ENCODE measurements at places on chromosomes 16 and 17.

- DNase-seq: no peak
Observed at GRCh38 chr17:79152110-79152509, 77.5 kb downstream of the ENGASE start.

DNA sequence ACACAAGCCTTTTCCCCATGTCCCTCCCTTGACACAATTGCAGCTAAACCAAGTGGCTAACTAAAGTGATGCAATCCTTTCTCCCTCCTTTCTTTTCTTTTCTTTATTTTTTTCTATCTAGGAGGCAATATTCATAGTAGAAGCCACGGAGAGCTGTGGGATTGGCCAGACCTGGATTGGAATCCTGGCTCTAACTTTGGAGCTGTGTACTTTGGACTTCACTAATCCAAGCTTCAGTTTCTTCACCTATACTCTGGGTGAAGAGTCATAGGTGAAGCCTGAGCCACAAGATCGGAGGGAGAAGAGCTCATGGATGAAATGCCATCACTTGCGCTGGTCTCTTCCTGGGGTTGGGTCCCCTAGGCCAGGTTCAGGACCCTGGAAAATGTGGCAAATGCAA is 177.2 kb downstream of the IRX5 start:
- DNase-seq: no peak

DNA sequence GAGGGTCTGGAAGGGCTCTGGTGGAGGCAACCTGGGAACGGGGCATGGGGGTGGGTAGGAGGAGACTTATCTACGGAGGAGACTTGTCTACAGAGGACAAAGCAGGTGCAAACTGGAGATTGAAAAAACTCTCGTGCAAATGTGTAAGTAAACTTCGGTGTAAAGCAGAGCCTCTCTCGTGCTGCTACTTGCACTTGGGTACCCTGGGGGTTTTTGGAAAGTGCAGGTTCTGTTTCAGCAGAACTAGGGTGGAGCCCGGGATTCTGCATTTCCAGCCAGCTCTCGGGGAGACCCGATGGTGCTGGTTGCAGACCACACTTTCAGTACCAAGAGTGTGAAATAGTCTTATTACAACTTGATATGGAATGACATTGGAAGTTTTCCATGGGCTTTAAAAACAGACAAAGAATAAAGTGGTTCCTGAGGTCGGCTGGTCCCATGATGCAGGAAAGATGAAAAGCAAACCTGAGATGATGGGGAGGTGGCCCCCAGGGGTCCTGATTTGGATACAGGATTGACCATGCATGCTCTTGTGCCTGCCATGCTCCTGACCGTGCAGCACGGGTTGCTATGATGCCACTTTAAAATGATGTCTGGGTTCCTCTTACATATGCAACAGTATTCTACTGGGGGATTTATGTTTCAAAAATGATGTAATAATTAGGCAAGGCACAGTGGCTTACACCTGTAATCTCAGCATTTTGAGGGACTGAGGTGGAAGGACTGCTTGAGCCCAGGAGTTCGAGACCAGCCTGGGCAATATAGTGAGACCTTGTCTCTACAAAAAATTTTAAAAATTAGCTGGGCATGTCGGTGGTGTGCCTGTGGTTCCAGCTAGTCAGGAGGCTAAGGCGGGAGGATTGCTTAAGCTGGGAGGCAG is 69.3 kb downstream of the IRF8 start:
- DNase-seq: no peak

- DNase-seq: no peak
Observed at GRCh38 chr16:56470232-56470631, 18.9 kb downstream of the OGFOD1 start.

DNA sequence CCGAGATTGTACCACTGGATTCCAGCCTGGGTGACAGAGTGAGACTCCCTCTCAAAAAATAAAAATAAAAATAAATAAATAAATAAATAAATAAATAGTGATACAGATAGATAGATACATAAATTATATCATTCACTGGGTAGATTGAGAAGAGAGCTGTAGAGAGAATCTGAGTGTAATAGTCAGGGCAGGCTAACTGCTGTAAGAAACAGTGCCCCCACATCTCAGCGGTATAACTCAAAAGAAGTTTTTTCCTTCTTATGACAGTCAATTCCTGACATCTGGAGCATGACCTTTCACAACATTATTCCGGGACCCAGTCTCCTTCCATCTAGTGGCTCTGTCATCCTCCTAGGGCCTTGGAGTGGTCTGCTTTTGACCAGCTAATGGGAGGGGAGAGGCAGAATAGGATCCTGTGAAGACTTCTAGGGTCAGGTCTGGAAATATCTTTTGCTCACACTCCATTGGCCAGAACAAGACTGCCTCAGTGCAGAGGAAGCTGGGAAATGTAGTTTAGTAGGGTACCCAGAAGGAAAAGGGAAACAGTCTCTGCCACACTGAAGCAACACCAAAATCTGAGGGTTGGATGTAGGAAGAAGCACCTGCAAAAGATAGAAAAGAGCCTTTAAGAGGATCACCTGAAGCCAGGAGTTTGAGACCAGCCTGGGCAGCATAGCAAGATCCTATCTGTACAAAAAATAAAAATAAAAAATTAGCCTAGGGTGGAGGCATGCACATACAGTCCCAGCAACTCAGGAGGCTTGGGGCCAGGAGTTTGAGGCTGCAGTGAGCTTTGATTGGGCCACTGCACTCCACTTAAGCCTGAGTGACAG is 3.0 kb upstream of the QPRT start:
- DNase-seq: peak; percentile 50

DNA sequence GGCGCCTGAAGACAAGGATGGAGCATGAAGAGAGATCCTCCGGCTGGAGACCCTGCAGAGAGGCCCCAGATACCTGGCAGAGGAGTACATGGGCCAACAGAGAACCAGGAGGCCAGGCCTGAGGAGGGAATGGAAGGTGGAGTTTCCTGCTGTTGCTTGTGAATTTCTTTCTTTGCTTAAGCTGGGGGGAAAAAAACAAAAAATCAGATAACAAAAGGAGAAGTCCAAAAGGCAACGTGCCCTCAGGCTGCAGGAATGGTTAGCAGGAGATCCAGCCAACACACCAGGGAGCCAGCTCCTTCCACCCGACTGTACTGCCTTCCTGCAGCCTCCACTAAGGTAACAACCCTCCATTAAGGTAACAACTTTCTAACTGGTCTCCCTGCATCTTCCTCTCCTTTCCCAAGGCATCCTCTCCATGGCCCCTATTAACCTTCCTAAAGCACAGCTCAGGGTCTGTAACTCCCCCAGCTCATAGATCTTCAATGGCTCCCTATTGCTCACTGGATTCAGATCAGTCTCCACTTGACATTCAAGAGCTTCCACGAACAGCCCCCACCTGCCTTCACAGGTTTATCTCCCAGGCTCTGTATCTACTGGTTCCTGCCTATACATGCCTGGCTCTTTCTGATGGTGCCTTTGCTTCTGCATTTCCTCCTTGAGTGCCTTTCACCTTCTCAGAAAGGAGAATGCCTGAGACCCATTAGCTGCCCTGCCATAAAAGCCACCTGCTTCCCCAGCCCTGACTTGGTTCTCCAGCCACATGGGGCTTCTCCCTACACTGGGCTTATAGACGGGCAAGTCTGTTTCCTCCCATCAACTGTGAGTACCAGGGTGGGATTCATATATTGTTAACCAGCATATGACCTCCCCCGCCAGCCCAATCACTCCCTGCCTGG is 725 bp upstream of the ARL5C start:
- DNase-seq: no peak

GRCh38 chr17:72119873-72120641 is 763 bp upstream of the SOX9 start:
- DNase-seq: peak; percentile 66

GRCh38 chr17:59345476-59345875 is 14.0 kb downstream of the YPEL2 start:
- DNase-seq: no peak

- DNase-seq: no peak
Observed at GRCh38 chr17:28244446-28244845, 74.6 kb upstream of the TMEM97 start.

GRCh38 chr17:31645351-31645750 is 213.7 kb downstream of the COPRS start:
- no peak for DNase-seq

GRCh38 chr16:89093602-89094251 is at the start of gene ACSF3:
Gene ACSF3 (plus strand): TSS chr16:89093852. CDS start chr16:89100682, 6,830 bp downstream.
- DNase-seq: peak; percentile 48

GRCh38 chr17:9350080-9350479 is 225.5 kb downstream of the STX8 start:
- DNase-seq: no peak

GRCh38 chr16:75272097-75272551 is 20.7 kb upstream of the BCAR1 start:
- DNase-seq: no peak

DNA sequence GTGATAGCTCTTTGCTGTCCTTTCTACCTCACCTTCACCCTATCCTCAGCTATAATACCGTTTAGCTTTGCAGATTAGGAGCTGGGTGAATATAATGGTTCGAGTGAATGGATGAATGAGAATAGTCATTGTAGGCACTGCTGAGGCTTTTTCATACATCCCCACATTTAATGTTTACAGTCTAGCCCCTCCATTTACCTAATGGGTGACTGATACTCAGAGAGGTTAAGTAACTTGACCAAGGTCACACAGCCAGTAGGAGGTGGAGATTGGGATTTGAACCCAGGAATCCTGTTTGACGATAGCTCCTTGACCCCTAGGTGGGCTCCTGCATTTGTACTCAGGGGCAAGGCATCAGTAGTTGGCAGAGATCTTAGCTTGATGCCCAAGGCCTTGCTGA is 195.6 kb downstream of the CCDC182 start:
- DNase-seq: no peak

DNA sequence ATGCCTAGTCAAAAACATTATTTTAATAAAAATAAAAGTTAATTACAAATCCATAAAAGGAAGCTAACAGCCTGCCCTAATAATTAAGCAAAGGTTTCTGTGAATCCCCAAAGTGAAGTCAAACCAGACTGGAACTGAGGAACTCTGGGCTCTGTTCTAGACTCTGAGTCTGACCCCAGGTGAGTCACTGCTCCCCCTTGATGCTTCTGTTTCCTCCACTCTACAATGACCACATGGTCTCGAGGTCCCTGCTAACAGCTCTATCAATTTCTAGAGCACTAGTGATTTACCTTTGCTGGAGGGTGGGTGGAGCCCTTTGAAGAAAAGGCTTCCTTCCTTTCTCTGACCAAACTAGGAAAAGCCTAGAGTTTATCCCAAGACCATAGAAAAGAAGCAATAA is 32.4 kb downstream of the XPO6 start:
- DNase-seq: no peak

GRCh38 chr17:68759002-68759342 is 157.8 kb upstream of the FAM20A start:
- no peak for DNase-seq

- DNase-seq: no peak
Observed at GRCh38 chr16:87570938-87571867, 31.1 kb upstream of the JPH3 start.

DNA sequence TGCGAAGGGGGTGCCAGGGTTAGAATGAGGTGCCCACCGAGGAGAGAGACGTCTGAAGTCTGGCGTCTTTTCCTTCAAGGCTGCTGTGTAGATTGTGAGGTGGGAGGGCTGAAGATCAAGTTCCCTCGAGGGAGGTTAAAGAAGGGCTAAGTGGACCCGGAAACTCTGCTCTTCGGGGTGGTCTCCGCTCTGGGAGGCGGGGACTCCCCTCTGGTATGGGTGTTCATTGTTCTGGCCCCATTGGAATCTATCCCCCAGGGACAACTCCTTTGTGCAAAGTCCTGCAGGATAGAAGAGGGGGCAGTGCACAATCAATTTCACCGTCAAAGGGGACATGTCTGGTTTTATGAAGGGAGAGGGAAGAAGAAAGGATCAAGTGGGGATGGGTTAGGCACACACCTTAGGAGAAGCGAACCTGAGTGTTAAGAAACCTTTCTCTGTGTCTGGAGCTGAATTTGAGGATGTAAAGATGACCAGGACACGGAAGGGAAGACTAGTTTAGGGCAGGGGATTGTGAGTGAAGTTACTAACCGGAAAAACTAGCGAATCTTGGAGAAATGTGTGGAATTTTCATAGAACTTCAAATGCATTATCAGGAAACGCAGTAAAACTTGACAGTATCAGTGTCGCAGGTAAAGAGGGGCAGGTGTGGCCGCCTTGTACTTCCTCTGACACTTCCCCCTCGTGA is 809 bp upstream of the RAB34 start:
- DNase-seq: no peak

DNA sequence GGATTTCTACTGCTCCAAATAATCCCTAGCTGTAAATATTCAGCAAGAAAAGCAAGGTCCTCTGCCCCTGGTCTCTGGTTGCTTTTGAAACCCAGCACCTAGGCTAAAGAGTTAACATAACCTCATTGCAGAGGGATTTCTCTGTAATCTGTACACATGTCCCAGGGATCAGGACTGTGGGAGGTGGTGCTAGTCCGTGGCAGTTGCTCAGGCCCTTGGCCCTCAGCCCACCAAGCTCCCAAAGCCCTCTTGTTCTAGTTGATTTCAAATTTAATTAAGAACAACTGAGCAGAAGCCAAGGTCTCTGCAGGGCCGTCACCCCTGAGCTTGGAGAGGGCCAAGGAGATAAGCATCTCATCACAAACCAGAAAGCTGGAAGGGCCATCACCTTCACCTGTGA is 181.1 kb downstream of the SOX9 start:
- no peak for DNase-seq

- no peak for DNase-seq
Observed at GRCh38 chr16:8075271-8075670, 515.0 kb downstream of the TMEM114 start.

DNA sequence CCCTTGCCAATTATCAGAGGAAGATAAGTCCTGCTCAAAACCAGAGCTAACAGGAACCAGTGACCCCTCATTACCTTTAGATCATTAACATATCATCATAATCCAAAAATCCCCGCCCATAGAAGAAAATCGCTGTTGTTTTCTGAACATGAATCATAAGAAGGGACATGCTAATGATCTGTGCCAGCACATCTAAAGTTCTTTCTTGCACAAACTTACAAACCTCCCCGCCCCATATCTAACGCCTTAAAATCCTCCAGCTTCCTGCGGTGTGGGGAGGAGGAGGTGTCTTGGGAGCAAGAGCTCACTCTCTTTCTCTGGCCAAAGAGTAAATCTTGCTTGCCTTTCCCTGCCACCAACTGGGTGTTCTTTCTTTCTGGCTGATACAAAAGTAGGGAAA is 78.3 kb downstream of the IRX3 start:
- DNase-seq: no peak

DNA sequence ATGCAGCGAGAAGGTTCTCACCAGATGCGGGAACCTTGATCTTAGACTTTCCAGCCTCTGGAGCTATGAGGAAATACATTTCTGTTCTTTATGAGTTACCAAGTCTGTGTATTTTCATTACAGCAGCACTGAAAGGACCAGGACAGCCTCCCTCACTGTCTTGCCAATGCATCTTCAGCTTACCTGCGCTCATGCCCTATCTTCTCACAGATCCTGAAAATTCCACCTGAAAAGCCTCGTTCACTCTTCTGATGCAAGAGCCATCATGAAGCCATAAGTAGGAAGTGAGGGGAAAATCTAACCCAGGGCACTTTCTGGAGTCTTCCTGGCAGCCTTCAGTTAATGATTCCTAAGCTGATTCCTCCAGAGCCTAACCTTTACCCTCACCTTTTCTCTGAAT is 194.0 kb downstream of the SALL1 start:
- no peak for DNase-seq

GRCh38 chr17:79125503-79125902 is 50.9 kb downstream of the ENGASE start:
- no peak for DNase-seq
